ENCODE measurements at places on chromosomes 16 and 17.

DNA sequence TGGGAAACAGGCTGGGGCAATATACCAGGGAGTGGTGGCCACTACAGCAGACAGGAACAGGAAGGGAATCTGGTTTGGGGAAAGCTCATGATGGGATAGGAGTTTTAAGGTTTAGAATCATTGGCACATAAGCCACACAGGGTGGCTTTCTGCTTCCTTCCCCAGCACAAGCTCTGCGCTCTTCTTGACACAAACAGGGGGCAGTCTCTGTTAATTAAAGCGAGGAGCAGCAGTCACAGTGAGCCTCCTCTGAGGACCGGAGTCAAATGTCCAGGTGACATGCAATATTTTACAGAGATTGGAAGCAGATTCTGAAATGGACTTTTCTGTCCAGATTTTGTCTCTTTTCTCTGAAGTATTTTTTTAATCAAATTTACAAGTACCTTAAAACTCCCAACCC is 2.8 kb upstream of the SHISA9 start:
- peak; percentile 48 for DNase-seq

GRCh38 chr17:8859027-8859803 is 8.3 kb downstream of the PIK3R6 start:
- DNase-seq = no peak

DNA sequence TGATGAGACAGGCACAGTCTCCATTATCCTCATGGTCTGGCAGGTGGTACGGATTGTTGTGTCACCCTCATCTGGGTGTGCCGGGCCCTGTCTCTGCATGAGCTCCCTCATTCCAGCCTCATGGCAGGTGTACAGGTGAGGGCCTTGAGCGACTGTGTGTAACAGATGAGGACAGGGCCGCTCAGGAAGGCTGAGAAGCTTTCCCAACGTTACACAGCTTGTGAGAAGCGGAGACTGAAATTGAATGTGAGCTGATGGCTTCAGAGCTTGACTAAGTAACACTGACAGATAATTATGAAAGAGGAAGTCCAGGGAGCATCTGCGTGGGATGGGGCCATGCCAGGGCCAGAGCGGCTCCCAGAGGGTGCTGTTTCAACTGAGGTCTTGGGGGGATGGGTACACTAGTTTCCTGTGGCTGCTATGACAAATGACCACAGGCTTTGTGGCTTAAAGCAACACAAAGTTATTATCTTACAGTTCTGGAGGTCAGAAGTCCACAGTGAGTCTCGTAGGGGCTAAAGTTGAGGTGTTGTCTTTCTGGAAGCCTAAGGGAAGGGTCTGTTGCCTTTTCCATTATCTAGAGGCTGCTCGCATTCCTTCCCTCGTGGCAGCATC is 36.7 kb downstream of the CMIP start:
- no peak for DNase-seq

- no peak for DNase-seq
These were observed 343.7 kb upstream of the SOX9 start for GRCh38 chr17:71777048-71777640.

DNA sequence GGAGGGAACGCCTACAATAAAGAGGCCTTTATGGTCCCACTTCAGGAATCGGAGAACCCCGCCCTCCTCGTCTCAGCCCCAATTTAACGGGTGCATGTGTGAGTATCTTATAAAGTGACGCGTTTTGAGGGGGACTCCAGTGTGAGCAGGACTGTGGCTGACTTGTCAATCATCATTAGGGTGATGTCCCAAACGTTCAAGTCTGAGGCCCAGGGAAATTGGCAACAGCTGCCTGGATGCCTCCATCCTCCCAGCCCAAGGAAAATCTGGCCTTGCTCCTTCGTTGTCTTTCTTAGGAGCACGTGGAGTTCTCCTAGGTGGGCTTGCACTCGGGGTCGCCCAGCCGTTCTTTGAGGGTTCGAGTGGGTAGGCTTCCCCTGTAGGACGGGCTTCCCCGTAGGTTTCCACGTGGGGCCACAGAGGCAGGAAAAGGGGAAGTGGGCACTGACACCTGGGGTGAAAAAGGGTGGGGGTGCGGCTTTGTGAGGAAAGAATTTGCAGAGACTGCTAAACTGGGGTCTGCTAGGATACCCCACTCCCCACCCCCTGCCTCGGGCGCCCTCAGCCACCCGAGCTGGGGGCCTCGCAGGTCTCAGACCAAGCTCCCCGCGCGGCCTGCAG is 561 bp upstream of the HERPUD1 start:
- DNase-seq = no peak
